ENCODE measurements at places on chromosomes 6 and 20.

GRCh38 chr6:150258381-150258780, 110.4 kb upstream of the IYD start:
- no peak for DNase-seq

GRCh38 chr20:59821201-59821600, 112.2 kb downstream of the SYCP2 start:
- DNase-seq: no peak

- DNase-seq: no peak
Measured at GRCh38 chr6:140012150-140012549, 637.7 kb upstream of the CITED2 start.

DNA sequence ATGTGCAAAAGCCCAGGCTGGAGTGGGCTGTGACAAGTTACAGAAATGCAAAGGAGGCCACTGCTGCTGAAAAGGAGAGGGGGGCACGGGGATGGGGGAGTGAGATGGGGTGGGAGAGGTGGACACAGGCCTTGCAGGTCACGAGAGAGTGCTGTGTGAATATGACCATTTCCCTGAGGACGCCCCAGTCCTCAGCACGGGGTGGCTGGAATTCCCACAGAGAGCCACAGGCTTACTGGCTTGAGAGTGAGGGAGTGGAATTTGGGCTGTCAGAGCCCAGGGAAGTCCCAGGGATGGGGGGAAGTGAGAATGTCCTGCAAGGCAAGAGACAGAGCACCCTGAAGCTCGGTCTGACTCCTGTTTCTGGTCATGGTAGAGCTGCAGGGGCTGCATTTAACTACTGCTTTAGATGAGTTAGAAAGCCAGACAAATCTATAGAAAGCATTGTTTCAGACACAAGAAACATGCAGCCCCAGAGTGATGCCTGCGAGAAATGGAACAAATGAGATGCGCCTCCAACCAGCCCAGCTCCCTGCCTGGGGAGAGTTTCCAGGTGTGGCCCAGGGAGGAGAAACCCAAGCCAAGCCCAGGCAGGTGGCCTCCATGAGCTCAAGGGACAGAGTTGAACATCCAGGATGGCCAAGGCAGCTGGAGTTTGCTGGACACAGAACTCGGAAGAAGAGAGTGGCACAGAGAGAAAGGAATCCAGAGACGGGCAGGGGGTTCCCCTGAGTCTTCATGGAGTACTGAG, 30.5 kb downstream of the NPEPL1 start:
- DNase-seq: no peak

DNA sequence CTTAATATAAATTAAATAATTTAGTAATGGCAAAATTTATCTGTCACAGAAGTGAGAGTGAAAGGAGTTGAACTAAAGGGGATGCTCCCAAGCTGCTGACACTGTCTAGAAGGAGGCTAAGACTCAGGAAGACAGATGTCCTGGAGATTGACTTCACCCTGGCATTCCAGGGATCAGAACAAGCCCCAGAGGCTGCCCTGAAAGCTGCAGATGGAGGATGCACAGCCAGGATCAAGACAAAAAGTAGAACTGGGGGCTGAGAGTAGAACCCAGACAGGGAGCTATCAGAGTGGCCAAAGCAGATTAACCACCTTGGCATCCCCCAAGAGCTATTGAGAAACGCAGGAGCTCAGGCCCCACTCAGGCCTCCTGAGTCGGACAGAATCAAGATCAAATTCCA, 189.2 kb upstream of the PLCB4 start:
- DNase-seq: no peak

GRCh38 chr6:81693266-81693665, 59.2 kb downstream of the TENT5A start:
- no peak for DNase-seq

DNA sequence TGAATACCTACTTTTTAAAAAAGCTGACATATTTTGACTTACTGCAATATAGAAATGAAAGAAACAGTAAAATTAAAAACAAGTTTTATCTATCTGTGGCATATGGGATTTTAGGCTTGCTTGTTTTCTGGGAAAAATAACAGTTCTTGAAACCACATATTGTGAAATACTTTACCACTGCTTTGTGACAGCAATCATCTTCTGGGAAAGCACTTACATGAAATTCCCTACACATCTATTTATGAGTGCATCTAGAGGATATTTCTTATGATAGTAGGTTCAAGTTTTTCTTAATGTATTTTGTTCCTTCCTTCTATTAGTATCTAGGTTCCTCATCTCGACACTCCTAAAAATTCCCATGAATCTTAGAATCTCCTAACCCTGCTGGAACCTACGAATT, 75.2 kb downstream of the STXBP5 start:
- no peak for DNase-seq

- DNase-seq: no peak
Measured at GRCh38 chr6:45532721-45533210, 155.0 kb upstream of the SUPT3H start.

DNA sequence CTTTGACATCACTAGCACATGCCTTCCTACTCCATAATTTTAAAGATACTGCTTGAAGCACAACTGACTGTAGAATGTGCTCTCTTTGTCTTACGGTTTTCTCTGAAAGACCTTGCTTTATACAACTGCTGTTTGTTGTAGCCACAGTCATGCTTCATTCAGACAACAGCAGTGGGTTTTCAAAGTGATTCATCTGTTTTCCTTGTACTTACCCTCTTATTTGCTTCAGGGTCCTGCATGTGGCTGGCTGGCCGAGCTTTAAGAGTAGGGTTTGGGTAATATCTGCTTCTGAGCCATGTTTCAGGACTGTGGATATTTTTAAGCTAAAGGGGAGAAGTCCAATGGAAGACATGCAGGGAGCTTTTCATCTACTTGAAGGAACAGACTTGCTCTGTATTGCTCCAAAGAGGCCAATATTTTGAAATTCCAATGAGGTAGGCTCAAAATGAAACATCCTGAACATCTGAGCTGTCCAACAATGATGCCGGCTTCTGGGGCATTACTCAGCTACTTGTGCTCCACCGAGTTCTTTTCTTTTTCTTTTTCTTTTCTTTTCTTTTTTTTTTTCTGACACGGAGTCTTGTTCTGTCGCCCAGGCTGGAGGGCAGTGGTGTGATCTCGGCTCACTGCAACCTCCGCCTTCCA, 160.2 kb upstream of the SGK1 start:
- DNase-seq: no peak

- no peak for DNase-seq
Measured at GRCh38 chr6:41093729-41094128, 21.0 kb downstream of the NFYA start.

- DNase-seq: no peak
Measured at GRCh38 chr6:30022189-30022588, 38.9 kb upstream of the POLR1H start.

DNA sequence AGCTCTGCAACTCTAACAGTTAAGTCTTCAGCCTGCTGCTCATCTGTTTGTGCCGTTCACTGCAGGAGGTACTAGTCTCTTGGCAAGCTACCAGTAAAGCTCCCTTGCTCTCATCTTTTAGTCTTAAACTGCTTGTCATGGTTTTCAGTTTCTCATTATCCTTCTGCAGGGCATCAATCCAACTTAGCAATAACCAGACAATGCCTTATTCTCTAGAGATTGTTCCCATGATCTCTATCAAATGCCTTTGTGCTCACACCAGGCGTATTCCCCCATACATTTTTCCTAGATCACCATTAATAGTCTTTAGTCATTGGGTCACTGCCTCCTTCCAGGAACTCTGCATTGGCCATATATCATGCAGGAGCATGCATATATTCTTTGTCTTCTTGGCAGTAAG, 171.3 kb downstream of the GRM1 start:
- no peak for DNase-seq

- DNase-seq: no peak
Measured at GRCh38 chr20:38190936-38191371, 25.9 kb upstream of the TGM2 start.

DNA sequence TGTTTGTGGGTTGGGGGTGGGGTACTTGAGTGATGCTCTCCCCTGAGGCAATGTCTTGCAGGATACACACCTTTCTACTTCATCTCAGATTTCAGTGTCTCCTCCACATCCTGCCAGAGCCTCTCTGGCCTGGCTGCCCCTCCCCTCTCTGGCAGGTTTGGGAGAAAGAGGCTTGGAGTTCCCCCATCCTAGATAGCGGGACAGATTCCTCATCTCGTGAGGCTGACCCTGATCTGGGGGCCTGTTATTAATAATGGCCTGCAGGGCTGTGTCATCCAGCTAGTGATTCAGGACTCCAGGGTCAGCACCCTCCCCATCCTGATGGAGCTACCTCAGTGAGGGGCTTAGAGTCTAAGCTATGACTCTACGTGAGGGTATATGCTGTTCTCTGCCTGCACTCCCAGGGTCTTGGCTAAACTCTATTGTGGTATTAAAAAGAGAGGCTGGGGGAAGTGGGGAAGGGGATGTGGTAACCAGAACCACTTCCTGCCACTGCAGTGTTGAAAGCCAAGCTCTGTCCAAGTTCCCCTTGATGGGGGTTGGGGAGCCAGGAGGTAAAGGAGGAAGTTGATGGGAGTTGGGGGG, 3.7 kb upstream of the MMP9 start:
- no peak for DNase-seq

DNA sequence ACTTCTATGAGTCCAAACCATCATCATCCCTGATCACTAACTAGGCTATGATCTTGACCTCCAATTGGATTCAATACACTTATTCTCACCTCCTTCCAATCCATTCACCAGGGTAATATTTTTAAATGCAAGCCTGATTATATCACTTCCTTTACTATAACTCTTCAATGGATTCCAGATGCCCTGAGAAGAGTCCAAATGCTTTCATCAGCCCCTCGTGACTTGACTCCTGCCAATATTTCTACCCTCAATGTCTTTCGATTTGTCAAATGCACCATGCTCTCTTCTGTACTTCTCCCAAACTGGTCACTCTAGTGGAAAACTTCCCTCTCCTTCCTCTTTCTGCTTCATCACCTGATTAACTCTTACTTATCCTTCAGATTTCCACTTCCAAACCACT, 70.8 kb downstream of the CD164 start:
- no peak for DNase-seq

DNA sequence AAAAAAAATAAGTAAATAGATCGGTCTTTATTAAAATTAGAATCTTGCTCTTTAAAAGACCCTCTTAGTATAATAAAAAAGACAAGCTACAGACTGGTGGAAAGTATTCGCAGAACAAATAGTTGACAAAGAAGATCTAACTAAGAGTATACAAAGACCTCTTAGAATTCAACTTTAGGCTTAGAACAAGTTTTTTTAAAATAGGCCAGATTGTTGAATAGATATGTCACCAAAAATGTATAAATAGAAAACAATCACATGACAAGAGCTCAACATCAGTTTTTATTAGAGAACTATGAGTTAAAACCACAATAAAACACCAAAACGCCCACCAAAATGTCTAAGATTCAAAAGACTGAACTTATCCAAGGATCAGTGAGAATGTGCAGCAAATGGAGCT, 632.7 kb upstream of the PTCHD4 start:
- no peak for DNase-seq

- no peak for DNase-seq
Measured at GRCh38 chr20:35187584-35188190, 15.8 kb downstream of the PROCR start.

- DNase-seq: no peak
Measured at GRCh38 chr6:157556671-157557430, 175.9 kb downstream of the ZDHHC14 start.

DNA sequence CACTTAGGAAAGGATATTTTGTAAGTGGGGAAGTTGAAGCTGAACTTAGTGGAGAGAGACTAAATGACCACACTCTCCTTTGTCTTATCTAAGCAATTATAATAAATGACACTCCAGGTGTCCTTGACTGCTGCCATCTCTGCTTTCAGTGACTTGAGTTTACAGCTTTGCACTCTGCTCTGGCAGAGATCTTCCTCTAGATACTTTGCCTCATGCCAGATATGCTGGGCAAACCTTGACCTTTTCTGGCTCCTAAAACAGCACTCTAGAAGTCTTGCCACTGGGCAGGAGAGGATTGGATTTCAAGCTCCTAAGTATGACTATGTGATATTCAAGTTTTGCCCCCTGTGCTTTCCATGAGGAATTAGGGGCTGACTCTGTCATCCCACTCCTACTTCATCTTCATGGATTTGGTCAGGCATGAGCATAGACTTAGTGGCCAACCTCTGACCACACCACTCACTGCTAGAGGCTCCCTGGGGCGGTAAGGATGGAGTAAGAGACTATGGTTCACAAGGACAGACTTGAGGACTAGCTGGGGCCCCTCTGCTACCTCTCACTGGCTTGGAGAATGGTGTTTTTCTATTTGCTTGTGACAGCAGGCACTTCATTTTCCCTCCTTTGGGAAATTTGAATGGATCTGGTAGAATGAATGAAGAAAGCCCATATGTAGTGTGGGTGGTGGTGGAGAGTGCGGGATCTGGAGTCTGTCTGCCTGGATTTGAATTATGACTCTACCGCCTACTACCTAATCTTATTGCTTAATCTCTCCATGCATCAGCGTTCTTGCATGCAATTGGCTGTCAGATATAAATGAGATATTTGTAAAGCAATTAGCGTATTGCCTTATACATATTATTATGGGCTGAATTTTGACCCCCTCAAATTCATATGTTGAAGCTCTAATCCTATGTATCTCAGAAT, 191.4 kb downstream of the REV3L start:
- DNase-seq: no peak

GRCh38 chr6:147065786-147066185, 138.4 kb upstream of the STXBP5 start:
- no peak for DNase-seq

GRCh38 chr6:52582446-52582845, 5.6 kb upstream of the TRAM2 start:
- DNase-seq: no peak

- peak; percentile 55 for DNase-seq
Measured at GRCh38 chr20:31560094-31560745, 44.9 kb upstream of the ID1 start.

DNA sequence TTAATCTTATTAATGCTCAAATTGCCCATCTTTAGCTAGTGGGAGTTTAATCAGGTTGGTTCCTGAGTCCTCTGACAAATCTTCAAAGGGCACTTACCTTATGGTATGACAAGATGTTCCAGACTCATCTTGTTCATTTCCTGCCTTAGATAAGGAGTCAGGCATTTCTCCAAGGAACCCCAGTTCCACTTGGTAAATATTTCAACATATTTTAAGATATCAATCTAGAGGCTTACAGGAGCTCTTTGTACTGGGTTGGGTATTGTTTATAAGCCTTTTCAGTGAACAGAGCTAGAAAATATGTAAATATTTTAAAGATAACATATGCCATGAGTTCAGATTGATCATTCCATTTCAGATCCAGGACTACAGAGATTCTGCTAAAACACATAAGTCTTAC, 159.8 kb downstream of the RCAN2 start:
- DNase-seq: no peak

GRCh38 chr20:46581391-46581790, 30.9 kb upstream of the OCSTAMP start:
- no peak for DNase-seq

DNA sequence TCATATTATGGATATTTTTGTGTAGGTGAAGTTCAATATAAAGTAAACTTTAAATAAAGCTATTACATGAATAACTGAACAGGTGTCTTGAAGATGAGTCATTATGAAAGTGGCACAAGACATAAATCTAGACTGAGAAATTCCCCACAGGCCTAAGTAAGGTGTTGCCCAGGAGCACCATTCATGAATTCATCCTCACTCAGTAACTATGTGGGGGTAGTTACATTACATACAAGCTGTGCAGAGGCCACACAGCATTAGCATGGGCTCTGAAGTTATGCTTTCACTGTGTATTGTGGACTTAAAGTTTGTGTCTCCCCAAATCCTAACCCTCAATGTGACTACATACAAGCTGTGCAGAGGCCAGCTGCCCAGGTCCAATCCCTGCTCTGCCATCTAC, 65.9 kb downstream of the BCAS1 start:
- DNase-seq: no peak

GRCh38 chr6:71229477-71229876, 59.1 kb upstream of the OGFRL1 start:
- no peak for DNase-seq
